Muscle of arm (tissue), 14 donors: ENCODE measurements at places on chromosomes 4 and X. TPM values are rescaled to one million over a fixed set of nuclear protein-coding genes. Genes with fewer than 3 reads are reported as not detected.

DNA sequence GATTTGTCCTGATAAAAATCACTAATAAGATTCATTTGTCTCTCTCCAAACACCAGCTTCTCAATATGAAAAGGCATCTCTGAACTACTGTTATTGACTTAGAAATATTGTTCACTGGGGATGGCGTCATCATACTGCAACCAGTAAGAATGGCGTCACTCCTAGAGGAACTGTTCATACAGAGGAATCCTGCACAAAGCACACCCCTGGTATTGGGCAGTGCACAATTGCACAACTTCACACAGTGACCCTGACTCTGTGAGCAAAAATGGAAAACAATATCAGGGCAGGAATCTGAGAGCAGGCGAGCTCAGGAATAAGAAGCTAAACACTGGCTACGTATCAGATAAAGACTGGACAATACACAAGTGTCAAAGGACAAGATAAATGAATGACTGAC is 66.7 kb upstream of the PNPLA4 start:
- no peak for DNase-seq

The GALNT7 gene
- polyA plus RNA-seq: 45.4 TPM

- DNase-seq: no peak
These were observed 70.9 kb upstream of the ENPP6 start for GRCh38 chr4:184288451-184289178.

GRCh38 chr4:7518871-7519637 is 84.3 kb upstream of the PSAPL1 start:
- no peak for DNase-seq
